ENCODE measurements at places on chromosomes 7 and 10.

DNA sequence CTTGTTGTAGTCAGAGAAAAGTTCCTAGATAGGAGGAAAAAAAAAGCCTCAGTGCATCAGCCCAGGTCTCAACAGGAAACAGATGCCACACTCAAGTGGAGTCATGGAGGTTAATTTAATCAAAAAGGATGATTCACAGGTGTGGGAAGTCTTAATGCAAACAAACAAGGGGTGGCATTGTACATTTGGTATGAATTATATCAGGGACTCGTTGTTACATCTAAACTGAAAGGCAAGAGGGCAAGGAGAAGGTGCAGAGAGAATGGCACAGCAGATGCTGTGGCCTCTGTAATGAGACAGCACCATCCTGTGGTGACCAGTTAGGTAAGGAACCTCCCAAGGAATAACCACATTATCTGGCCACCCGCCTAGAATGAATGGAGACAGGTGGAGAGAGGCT lies 133.7 kb downstream of the PTPRZ1 start:
- H3K4me1 ChIP-seq: no peaks in the 10 kb centered on the region
- peaks cover 3% of the 10 kb centered on the region for H3K27me3 ChIP-seq
- H3K27ac ChIP-seq: no peak overlapping the region
- no peak overlapping the region for H3K4me3 ChIP-seq
- DNase-seq: no peak

DNA sequence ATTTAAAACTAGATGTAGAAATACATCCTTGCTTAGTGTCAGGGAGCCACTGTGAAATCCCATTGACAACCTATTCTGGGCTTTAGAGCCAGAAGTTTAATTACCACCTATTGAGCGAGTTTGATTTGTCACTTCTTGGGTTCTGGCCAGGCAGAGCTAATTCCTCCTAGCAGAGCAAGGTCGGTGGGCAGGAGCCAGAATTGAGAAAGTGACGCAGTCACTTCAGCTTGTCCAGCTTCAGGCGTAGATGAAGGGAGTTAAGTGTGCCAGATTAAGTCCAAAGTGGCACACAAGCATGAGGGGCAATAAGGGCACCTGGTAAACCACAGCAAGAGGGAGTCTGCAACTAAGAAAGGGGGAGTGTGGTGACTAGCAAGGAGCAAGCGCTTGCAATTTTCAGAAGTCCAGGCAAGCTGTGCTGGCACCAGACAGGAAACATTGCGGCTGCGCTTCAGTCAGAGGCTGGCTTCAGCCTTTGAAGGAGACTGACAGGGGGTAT lies 119.4 kb downstream of the ST7 start:
- H3K27me3 ChIP-seq: no peaks in the 10 kb centered on the region
- no peaks in the 10 kb centered on the region for H3K4me1 ChIP-seq

- no peaks in the 10 kb centered on the region for H3K36me3 ChIP-seq
- no peak overlapping the region for H3K4me3 ChIP-seq
- DNase-seq: no peak
- no peak overlapping the region for H3K27ac ChIP-seq
These were observed 74.7 kb downstream of the TMEM168 start for GRCh38 chr7:112715525-112715924.

DNA sequence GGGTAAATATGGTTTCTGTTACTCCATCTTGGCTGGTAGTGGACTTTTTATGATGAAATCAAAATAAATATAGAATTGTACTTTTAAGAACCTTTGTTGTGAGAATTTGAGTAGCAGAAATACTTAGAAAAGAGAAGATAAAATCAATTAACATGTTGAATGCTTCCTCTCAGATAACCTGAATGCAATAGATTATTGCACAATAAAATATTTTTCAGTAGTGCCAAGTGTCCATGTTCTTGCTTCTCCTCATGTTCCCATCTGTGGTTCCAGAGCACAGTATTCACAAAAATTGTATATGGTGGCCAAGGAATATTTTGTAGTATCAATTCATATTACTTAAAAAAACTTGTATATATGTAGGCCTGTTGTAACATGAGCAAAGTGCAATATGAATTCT lies 45.9 kb upstream of the IFRD1 start:
- H3K27me3 ChIP-seq: no peaks in the 10 kb centered on the region
- H3K36me3 ChIP-seq: no peaks in the 10 kb centered on the region
- no peak for DNase-seq
- H3K4me1 ChIP-seq: no peaks in the 10 kb centered on the region

- H3K27ac ChIP-seq: no peak overlapping the region
- H3K27me3 ChIP-seq: no peaks in the 10 kb centered on the region
- H3K36me3 ChIP-seq: no peaks in the 10 kb centered on the region
- no peaks in the 10 kb centered on the region for H3K4me1 ChIP-seq
These were observed 167.7 kb downstream of the NSUN6 start for GRCh38 chr10:18483516-18484186.

GRCh38 chr7:130695840-130696239 lies 9.5 kb upstream of the TSGA13 start:
- H3K27ac ChIP-seq: no peak overlapping the region
- peaks cover 3% of the 10 kb centered on the region for H3K27me3 ChIP-seq
- H3K36me3 ChIP-seq: no peaks in the 10 kb centered on the region
- H3K4me1 ChIP-seq: no peaks in the 10 kb centered on the region
- DNase-seq: peak; percentile 29
- H3K4me3 ChIP-seq: no peak overlapping the region

DNA sequence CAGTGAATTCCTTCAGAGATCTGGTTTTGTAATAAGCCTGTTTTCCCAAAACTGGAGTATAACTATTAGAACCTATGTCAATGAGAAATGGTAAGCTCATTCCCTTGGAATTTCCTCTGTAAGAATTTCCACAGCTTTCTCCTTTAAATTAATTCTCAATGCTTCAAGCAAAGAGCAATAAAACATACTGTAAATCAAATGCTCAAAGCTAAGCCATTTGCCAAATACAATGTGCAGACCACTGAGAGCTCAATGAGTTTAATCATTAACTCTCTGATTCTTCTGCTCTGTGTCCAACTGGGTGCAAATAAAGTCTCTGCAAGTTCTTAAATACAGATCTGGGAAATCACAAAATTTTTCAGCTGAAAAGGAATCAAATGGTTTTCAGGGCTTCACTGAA lies 227.6 kb upstream of the IMMP2L start:
- no peaks in the 10 kb centered on the region for H3K27me3 ChIP-seq
- no peaks in the 10 kb centered on the region for H3K4me1 ChIP-seq
- no peak overlapping the region for H3K27ac ChIP-seq

- no peaks in the 10 kb centered on the region for H3K27me3 ChIP-seq
- peaks cover under 1% of the 10 kb centered on the region for H3K4me1 ChIP-seq
- H3K4me3 ChIP-seq: no peak overlapping the region
- no peak for DNase-seq
- peaks cover 2% of the 10 kb centered on the region for H3K36me3 ChIP-seq
- H3K27ac ChIP-seq: no peak overlapping the region
These were observed 3.7 kb downstream of the WDR37 start for GRCh38 chr10:1059902-1060301.

DNA sequence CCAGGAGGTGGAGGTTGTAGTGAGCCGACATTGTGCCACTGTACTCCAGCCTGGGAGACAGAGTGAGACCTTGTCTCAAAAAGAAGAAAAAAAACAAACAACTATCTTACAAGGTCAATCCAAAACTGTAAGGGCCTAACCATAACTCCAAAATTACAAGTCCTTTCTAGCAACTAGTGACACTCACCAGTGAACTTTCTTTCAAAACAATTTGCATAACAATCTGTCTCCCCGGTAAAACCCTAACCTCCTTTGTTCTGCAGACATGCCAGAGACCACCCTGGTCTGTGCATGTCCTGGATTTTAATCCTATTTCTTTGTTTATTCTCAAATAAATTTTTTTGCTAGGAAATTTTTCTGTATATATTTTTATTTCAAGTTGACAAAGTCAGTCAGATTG lies 68.1 kb downstream of the EXOC6 start:
- no peak overlapping the region for H3K27ac ChIP-seq
- DNase-seq: no peak
- H3K36me3 ChIP-seq: no peaks in the 10 kb centered on the region
- H3K27me3 ChIP-seq: no peaks in the 10 kb centered on the region

DNA sequence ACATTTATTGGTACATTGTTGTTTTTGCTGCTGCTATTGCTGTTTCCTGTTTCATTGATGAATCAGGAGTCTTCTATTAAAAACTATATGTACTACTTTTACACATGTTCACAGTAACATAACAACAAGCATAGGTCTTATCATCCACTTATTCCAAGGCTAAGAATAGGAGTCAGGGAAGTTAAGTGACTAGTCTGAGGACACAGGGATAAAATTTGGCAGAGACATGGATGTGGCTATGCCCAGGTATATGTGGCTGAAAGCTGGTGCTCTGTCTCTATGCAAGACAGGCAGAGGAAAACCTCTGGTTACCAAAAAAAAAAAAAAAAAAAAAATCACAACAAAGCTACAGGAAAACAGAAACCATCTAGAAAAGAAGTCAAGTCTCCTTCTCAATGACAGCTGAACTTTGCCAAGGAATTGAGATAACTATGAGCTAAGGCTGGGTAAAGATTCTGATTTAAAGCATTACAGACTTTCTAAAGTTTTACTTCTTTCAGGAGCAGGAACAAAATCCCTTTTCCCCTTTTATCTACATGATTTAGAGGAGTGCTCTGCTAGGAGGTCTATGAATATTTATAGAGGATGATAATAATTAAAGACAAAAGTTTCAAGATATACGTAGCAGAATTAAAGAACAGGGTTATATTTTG lies 70.0 kb downstream of the GPR141 start:
- no peak overlapping the region for H3K4me3 ChIP-seq
- H3K36me3 ChIP-seq: no peaks in the 10 kb centered on the region
- no peaks in the 10 kb centered on the region for H3K27me3 ChIP-seq
- H3K27ac ChIP-seq: no peak overlapping the region
- no peaks in the 10 kb centered on the region for H3K4me1 ChIP-seq
- DNase-seq: no peak

GRCh38 chr7:42940985-42941847 lies 9.0 kb downstream of the MRPL32 start:
- no peak overlapping the region for H3K4me3 ChIP-seq
- H3K4me1 ChIP-seq: no peaks in the 10 kb centered on the region

GRCh38 chr7:18405726-18406125 lies 89.8 kb upstream of the HDAC9 start:
- no peak for DNase-seq
- peaks cover 5% of the 10 kb centered on the region for H3K4me1 ChIP-seq
- no peaks in the 10 kb centered on the region for H3K27me3 ChIP-seq
